ENCODE measurements at places on chromosomes 12 and 14.
A peak's percentile ranks its signal among the peaks of the same experiment; 100 is the strongest.

DNA sequence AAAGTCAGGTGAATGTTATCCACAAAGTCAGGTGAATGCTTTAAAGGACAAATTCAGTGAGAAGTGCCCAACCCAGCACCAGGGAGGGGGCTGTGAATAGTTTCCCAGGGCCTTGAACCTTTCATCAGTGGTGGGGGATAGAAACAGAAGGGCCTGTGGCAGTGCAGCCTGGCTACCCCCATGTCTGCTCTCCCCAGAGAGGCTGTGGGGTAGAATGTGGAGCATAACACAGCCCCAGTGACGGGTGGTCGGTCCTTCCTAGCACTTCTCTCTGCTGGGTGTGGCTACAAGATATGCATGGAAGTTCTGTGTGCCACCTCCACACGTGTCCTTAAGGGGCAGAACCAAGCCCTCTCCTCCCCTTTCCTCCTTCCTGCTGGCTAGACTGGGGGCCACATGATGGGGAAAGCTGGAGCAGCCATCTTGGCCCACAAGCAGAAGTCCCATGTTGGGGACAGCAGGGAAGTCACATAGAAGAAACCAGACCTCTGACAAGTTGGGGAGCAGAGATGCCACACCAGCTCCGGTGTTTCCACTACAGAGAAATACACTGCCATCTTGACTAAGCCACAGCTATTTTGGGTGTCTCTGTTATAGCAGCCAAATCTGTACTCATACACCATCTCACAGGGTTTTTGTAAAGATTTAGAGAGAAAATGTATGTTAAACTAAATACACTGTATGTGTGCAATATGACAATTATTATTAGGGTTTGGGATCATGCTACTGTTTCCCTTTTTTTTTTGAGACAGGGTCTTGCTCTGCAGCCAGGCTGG is 17.0 kb downstream of the RITA1 start:
- no peak for DNase-seq

DNA sequence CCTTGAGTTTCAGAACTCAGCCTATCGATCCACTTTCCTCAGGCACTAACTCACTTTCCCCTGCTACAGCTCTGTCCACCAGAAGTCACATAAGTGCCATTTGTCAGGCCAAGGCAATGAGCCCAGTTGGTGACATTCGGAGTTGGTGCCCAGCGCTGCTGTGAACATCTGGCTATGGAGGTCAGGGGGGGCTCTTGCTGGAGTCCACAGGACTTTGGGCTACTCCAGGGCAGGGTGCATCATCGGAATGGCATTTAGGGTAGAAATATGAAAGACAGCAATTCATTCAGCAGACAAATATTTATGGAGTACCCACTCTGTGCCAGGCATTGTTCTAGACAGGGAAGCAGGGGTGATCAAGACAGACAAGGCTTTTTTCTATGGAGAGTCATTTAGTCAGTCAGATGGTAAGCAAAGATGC is 1.5 kb upstream of the PPP1CC start:
- DNase-seq, result peak; percentile 39

GRCh38 chr12:49583366-49584094 is 15.6 kb upstream of the MCRS1 start:
- peak; percentile 77 for DNase-seq

DNA sequence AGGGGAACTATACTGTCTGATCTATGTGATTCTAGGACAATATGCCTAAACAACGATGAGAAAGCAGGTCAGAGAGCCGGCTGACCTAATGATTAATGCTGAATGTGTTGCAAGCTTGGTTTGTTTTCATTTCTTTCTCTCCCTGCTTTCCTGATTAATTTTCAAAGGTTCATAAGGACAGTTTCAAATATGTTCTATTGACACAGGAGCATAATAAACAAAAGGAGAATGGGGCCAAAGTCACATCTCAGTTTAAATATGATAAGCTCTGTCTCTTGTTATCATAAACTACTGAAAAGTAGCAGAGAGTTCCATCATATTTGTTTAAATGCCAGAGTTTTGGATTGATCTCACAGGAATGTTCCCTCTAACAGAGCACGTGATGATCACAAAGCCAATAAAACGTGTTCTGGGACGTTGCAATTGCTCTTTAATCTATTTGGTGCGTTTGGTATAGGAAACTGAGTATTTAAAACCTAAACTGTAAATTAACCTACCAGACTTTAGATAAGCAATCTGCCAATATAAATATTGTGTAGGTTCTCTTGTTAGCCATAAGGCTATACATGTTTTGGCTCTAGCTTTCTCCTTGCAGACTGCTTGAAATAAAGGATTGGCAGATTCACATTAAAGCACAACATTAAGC is 3.7 kb upstream of the HSD17B6 start:
- DNase-seq, result no peak

GRCh38 chr12:20696181-20696905 is 1.2 kb downstream of the SLCO1C1 start:
- DNase-seq, result no peak

- peak; percentile 79 for DNase-seq
Observed at GRCh38 chr14:75132382-75133086, 5.7 kb upstream of the NEK9 start.

DNA sequence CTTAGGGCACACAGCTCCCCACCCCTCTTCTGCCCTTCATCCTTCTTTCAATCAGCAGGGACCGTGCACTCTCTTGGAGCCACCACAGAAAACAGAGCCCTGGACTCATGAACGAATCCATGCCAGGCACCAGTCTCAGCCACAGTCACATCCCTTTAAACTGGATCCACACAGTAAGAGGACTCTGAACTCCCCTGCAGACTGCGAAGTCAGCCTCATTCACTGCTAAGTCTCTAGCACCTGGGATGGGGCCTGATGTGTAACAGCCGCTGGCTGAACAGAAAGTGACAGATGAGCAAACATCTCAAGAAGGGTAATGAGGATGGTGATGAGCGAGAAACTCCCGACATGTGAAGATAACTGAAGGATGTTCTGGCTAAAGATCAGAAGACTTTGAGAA is 45.8 kb upstream of the IQSEC3 start:
- no peak for DNase-seq

- no peak for DNase-seq
Observed at GRCh38 chr14:27184427-27184826, 586.6 kb upstream of the NOVA1 start.

- no peak for DNase-seq
Observed at GRCh38 chr14:69321601-69322330, 61.8 kb downstream of the GALNT16 start.

DNA sequence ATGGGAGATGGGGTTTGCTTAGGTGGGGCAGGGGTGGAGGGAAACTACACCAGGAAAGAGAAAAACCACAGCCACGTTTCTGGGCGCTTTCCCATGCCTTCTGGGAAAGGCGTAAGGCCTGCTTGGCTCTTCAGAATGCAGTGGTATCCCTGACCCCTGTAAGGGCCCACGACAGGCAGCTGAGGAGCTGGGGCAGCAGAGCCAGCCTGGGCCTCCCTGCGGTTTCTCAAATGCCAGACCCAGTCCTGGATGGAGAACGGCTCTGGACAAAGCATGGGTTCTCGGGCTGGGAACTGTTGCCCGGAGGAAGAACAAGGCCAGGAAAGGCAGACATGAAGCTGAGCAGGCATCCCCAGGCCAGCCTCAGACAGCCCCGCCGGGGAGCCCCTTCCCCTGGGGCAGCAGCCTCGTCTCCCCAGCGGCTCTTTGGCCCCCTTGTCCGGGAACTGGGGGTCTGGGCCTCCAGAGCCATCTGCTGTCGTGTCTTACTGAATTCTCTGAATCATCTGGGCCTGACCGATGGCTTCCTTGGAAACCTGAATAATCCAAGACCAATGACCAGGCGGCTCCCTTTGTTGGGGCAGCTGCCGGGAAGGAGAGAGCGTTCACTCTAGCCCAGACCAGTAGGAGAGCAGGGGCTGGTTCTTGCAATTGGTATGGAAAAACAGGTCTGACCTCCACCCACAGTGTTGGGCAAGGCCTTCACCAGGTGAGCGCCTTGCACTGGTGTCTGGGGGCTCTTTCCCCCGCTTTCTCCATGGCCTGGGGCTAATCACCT is 64.0 kb upstream of the RIN3 start:
- no peak for DNase-seq

GRCh38 chr12:7352661-7353060 is 48.8 kb downstream of the ACSM4 start:
- no peak for DNase-seq

DNA sequence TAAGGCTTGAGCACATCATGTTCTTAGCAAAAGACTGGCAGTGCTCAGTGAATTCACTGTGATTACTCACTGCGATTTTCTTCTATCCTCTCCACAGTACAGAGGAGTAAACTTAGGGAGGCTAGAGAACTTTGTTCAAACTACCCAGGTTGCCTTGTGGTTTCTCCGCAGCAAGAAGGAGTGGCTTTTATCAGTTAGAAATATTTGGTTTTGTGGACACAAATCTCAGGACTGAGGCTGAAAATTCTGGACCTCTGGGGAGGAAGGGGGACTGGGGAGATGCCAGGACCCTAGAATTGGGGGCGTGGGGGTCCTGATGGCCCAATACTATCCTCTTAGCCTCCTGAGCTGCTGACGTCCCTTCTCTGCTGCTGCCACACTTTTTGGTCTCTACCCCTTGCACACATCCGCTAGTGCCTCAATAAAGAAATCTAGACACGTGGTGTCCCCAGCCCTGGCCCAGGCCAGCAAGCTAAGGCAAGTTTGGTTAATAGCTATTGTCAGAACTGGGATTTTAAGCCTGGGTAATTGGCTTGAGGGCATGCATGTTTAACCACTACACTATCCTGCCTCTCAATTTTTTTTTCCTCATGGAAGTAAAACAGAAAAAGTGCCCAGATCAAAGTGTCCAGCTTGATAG is 842 bp downstream of the OAS2 start:
- DNase-seq, result no peak

DNA sequence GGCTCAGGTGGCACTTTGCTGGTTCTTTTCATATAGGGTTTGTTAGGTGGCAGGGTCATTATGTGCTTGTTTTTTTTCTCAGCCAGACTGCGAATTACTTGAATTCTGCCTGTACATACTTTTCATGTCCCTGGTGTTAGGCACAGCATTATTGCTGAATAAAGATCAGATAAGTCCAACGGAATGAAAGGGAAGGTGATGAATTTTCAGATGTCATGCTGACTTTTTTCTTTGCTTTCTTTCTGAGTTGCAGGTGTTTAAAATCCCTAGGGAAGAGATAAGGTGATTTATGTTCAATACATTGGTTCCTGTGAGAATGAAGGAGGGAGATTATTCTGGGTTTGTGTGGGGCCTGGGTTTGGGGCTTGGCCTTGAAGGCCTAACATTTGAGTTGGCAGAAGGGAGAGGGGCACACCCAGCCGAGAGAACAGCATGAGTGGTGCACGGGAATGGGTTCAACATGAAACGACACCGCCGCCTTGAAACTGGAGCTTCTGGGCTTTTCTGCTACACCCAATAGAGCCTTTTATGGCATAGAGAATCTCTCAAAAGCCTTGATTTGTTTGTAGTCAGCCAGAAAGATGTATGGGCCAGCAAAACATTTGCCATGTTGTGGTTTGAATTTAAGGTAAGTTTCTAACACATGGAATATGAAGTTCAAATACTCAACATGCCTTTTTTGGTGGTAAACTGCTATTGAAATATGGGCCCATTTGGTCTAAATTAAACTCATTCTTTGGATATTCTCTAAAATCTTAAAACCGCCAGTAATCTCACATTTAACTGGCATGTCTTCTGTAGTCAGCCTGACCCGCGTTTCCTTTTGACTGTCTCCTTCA is 477.0 kb downstream of the PCNX1 start:
- no peak for DNase-seq

DNA sequence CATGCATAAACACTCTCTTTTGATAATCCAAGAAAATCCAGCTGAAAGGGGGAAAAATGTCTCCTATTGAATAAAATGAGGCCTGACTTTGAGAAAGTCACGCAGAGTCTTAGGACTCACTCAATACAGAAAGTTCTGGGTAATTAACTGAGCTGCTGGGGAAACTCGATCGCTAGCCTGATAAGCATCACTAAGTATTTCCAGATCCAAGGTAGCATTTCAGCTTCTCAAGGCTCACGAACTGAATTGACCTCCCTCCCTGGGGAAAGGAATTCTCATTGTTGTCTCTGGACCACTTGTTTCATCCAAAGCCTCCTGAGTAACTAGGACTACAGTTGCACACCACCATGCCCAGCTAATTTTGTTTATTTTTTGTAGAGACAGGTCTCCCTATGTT is 13.8 kb upstream of the ANAPC5 start:
- peak; percentile 10 for DNase-seq

- no peak for DNase-seq
Observed at GRCh38 chr12:125229878-125230530, 164.8 kb downstream of the AACS start.

DNA sequence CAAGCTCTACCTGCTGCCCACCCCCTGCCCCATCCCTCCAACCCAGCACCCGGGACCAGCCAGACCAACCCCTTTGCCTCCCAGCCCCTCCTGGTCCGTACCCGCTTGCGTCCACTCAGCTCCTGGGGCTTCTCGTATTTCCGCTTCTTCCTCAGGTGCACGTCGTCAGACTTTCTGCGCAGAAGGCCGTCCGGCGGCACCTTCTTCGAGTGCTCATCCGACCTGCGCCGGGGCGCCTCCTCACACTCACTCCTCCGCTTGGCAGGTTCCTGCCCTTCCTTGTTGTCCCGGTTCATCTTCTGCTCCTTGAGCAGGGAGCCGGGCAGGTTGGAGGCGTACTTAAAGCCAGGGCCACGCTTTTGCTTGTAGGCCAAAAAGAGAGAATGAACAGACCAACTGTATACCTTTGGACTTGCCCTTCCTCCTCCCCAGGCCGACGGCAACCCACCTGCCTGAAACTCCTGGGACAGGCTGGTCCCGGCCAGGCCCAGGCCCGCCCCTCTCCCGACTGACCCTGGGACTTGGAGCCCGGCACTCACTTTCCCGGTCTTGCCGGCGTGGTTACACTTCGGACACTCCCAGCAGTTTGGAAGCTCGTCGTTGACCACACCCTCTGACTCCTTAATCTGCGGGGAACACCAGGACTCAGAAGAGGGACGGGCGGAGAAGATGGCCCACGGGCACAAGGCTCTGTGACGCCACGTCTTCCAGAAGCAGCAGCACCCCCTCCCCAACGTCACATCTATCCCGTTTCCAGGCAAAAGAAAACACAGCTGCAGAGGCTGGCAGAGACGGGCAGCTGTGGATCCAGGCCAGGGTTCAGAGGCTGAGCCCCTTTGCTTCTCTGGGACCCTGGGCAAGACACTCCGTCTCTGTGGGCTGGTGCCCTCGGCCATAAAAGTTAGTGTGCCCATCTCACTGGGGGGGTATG is 44.3 kb downstream of the RNF34 start:
- DNase-seq, result no peak

DNA sequence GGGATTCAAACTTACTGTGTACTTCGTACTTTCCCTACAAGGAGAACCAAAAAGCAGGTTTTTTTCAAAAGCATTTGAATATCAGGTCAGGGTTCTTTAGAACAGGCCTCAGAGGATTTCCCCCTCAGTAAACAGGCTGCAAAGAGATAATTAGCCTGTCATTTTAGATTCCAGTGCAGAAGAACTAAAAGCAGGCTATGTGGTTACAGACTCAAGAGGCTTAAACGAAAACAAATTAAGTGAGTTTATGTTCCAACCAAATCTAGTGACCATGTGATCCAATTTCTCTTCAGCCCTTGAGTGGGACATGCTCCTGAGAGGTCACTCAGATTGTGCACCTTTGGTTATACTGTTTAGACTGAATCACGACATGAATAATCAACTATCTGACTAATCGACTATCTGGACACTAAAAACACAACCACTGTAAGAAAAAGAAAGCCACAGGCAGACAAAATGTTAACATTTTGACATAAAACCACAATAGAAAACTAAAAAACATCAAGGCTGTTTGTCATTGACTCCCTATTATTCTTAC is 4.5 kb downstream of the TMED8 start:
- peak; percentile 20 for DNase-seq

- no peak for DNase-seq
Observed at GRCh38 chr12:104959335-104959841, 1.3 kb upstream of the SLC41A2 start.

Data from NCI-H82 (cell line).